ENCODE measurements at places on chromosomes 2 and 18.

GRCh38 chr18:76895498-76895897, 73.1 kb downstream of the ZNF236 start:
- no peaks in the 10 kb centered on the region for H3K27me3 ChIP-seq
- DNase-seq = no peak
- H3K4me1 ChIP-seq = no peaks in the 10 kb centered on the region
- no peak overlapping the region for H3K4me3 ChIP-seq

GRCh38 chr2:206001912-206002311, 84.1 kb downstream of the INO80D start:
- peaks cover 50% of the 10 kb centered on the region for H3K36me3 ChIP-seq
- no peak for DNase-seq
- no peak overlapping the region for H3K4me3 ChIP-seq
- H3K4me1 ChIP-seq = no peaks in the 10 kb centered on the region

GRCh38 chr2:140178234-140178633, 1398.0 kb upstream of the NXPH2 start:
- no peak overlapping the region for H3K27ac ChIP-seq
- DNase-seq = no peak
- no peaks in the 10 kb centered on the region for H3K4me1 ChIP-seq
- no peaks in the 10 kb centered on the region for H3K27me3 ChIP-seq
- H3K36me3 ChIP-seq = no peaks in the 10 kb centered on the region

DNA sequence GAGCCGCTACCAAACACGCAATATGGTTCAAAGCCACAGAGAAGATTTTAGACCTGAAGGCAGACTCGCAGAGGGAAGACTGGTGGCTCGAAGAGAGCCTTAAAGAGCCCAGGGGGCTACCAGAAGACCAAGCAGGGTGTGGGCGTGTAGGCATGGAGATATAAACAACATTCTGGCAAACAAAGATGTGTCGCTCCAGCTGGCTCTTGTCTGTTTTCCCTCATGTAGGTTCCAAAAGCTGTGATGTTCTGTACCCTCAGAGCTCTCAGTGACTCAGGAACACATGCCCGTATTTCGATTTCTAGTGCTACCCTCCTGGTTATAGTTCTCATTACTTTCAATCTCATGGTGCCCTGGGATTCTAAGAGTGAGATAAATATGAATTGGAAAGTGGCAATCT, 44.5 kb downstream of the DOCK10 start:
- H3K4me1 ChIP-seq = peaks cover 17% of the 10 kb centered on the region
- no peak overlapping the region for H3K27ac ChIP-seq
- DNase-seq = no peak
- peaks cover 14% of the 10 kb centered on the region for H3K36me3 ChIP-seq

DNA sequence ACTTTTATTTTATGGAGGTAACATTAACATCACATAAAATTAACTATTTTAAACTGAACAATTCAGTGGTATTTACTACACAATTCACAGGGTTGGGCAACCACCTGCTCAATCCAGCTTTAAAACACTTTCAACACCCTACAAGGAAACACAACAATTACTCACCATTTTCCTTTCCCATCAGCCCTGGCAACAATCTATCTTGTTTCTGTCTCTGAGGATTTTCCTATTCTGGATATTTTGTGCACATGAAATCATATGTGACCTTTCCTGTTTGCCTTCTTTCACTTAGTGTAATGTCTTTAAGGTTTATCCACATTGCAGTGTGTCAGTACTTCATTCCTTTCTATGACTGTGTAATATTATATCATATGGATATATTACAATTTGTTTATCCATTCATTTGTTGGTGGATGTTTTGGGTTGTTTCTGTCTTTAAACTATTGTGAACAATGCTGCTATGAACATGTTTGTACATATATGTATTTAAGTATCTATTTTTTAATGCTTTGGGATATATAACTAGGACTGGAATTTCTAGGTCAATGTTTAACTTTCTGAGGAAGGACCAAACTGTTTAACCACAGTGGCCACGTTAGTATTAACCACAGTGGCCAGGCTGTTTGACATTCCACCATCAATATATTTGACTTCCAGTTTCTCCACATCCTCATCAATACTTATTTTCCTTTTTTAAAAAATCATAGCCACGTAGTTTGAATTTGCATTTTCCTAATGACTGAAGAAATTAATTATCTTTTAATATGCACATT, 72.4 kb upstream of the KIF5C start:
- peaks cover 2% of the 10 kb centered on the region for H3K4me1 ChIP-seq
- H3K27ac ChIP-seq = no peak overlapping the region
- no peaks in the 10 kb centered on the region for H3K36me3 ChIP-seq
- no peak overlapping the region for H3K4me3 ChIP-seq
- DNase-seq = no peak

Data from T-cell (primary cell).